ENCODE measurements at places on chromosomes 12 and 14.
A peak's percentile ranks its signal among the peaks of the same experiment; 100 is the strongest.

DNA sequence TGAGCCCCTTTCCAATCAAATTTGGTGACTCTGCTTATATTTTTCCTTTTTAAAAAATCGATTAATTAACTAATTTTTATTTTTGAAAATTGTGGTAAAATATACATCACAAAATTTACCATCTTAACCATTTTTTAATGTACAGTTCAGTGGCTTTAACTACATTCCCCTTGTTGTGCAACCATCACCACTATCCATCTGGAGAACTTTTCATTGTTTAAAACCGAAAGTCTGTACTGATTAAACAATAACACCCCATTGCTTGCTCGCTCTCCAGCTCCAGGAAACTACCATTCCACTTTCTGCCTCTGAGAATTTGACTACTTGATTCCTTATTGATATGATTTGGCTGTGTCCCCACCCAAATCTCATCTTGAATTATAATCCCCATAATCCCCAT is 283.4 kb downstream of the C12orf75 start:
- no peak for DNase-seq

GRCh38 chr14:73613419-73613963 is 1.2 kb downstream of the ACOT6 start:
- DNase-seq = no peak

DNA sequence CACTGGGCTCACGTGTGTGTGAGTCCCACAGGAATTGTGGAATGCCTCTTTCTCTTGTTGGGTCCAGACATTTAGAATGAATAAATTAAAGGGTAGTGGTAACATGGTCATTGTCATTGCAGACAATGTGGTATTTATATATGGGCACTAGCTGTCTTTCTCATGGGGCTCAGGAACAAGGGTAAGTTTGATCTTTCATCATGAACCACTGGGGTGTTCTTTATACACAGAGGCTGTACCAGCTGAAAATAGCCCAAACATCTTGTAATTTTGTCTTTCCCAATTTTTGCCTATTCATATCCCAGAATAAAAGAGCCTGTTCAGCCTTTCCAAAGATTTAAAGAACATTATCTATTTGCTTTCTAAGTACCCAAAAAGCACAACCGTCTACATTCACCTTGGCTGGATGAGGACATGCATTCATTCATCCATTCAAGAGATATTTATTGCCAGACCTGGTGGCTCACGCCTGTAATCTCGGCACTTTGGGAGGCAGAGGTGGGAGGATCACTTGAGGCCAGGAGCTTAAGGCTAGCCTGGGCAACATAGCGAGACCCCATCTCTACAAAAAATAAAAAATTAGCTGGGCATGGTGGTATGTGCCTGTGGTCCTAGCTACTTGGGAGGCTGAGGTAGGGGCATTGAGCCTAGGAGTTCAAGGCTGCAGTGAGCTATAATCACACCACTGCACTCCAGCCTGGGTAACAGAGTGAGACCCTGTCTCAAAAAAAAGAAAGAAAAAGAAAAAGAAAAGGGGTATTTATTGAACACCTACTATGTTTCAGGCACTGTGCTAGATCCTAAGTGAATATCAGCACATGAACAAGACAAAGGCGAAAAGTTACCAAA is 4.4 kb upstream of the FOS start:
- no peak for DNase-seq

GRCh38 chr12:23704992-23705943 is 244.2 kb downstream of the SOX5 start:
- DNase-seq = no peak

- DNase-seq = no peak
Observed at GRCh38 chr12:52189376-52190174, 2.2 kb downstream of the KRT80 start.

DNA sequence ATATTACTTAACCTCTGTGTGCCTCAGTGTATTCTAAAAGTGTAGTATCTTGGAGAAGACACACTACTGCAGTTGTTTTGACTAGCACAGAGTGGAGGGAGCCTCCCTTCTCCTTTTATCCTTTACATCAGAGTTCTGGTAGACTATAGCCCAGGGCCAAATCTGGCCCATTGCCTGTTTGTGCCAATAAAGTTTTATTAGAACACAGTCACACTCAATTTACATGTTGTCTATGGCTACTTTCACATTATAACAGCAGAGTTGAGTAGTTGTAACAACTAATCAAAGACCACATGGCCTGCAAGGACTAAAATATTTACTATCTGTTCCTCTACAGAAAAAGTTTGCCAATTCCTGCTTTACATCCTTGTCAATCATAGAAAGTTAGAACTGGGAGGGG is 27.7 kb upstream of the IGF1 start:
- no peak for DNase-seq

DNA sequence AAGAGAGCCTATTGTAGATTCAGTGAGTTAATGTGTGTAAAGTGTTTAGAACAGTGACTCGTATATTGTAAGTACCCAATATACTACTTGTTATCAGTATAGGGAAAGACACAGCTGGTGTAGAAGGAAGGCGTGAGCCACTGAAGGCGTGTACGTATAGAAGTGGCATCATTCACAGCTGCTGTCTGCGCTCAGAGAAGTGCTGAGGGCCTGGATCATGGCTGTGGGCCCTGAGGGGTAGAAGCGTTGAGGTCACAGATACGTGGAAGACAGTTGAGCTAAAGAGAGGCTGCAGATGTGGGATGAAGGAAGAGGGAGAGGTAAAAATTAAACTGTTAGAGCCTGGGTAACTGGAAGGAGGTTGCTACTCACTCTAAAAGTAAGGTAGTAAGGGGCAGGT is 5.9 kb downstream of the C12orf75 start:
- no peak for DNase-seq

DNA sequence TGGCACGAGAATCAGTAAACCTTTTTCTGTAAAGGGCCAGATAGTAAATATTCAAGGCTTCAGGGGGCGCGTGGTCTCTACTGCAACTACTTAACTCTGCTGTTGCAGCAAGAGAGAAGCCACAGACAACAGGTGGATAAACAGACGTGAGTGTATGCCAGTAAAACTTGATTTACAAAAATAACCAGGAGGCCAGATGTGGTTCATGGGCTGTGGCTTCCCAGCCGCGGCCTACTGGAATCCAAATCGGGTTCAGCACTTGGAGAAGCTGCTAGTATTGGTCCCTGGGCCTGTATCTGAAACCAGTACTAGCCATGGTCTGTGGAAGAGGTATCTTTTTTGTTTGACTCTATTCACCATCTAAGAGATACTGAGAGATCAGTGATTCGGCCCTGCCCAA is 13.3 kb downstream of the PPP2R5C start:
- no peak for DNase-seq

DNA sequence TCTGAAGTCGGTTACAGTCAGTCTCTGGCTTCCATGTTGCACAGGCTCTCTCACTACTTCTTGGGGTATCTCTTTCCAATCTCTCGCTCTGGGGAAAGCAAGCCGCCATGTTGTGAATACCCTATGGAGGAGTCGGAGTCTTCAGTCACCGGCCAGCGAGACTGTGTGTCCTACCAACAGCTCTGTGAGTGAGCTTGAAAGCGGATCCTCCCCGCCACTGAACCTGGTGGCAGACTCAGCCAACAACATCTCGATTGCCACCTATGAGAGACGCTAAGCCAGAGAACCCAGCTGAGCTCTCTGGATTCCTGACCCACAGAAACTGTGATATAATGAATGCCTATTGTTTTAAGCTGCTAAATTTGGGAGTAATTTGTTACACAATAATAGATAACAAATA is 51.5 kb downstream of the SLC15A4 start:
- DNase-seq = no peak

DNA sequence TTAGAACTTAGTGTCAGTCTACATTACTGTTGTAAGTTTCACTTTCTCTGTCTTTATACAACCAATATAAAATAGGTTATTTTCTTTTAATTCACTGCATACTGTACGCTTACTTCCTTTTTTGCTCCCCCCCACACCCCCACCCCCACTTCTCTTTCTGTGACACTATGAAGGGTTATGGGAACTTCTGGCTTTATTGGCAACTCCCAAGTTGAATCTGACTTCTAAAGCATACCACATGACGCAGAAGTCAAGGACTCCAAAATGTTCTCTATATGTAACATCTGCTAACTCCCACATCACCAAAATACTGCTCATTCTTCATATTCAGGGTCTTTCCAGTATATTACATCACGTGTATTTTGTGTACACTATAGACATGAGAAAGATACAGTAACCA is 81.2 kb upstream of the ATXN7L3B start:
- no peak for DNase-seq

DNA sequence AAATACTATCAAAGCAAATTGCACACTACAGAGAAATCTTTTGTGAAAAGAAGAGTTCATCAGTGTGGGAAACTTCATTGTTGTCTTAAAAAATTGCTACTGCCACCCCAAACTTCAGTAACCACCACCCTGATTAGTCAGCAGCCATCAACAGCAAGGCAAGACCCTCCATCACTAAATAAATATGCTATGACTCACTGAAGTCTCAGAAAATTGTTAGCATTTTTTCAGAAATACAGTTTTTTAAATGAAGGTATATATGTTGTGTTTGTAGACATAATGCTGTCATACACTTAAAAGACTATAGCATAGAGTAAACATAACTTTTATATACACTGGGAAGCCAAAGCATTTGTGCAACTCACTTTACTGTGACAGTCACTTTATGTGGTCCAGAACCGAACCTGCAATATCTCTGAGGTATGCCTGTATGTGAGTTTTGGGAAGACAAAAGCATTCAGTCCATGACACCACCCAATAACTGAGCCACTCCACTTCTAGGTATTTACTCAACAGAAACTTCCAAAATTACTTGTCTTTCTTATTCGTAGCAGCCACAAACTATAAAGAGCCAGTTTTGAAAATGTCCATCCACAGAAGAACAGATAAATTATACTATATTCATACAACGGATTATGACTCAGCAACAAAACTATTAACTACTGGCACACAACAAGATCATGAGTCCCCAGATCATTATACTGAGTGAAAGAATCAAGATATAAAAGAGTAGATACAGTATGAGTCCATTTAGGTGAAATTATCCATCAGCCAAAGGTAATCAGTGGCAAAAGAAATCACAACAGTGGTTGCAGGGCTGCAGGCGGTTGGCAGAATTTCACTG is 649.6 kb downstream of the BCL11B start:
- DNase-seq = no peak

DNA sequence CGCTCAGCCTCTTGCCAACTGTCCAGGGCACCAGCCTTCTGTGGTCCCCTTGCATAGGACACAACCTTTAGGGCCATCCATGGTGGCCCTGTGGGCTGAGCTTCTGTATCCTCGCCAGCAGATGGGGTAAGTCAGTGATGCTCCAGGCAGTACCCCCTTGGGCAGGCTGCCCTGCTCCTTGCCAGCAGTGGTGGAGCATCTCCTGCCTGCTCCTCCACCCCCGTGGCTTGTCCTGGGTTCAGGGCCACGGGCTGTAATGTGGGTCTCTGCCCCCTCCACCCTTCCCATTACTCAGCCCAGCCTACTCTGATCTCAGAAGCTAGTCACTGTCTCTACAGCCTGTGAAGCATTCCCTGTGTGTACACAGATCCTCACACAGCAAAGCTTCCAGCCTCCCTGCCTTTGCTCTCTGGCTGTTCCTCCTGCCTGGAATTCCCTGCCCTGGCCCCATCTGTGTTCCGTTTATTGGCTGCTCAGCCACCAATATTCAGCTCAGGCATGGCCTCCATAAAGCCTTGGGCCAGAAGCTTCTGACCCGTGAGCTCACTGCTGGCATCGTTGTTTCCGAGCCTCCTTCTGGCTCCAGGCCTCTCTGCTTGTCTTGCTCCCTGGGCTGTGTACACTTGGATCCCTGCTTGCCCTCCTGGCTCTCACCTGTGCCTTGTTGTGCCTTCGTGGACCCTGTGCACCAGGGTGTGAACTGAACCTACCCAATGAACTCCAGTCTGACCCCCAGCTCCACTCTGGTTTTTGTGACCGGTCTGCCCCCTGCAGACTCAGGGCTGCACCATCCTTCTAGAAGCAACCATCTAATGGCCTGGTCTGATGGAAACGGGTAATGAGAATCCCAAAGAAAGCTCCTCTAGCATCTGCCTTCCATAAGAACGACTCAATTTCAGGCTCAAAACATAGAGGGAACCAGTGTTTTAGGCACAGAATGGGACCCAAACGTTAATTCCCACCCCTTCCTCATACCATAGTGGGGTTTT is 177.0 kb upstream of the PRMT8 start:
- DNase-seq = no peak

DNA sequence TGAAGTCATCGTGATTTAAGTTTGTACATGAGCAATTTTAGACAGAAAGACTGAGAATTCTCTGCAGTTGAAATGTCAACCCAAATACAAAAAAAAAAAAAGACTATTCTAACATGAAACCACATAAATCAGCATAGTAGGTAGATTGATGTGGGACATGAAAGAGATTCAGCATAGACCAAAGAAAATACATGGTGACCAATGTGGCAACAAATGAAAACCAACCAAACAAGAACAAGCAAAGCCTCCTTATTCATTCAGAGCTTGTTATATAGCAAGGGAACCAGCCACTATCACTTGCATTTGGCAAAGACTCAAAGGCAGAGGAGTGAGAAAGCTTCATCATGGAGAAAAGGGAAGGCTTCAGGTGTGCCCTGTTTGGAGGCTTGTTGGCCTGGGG is 144.4 kb upstream of the TMPO start:
- no peak for DNase-seq

GRCh38 chr12:49033611-49034285 is 15.2 kb upstream of the PRKAG1 start:
- no peak for DNase-seq

DNA sequence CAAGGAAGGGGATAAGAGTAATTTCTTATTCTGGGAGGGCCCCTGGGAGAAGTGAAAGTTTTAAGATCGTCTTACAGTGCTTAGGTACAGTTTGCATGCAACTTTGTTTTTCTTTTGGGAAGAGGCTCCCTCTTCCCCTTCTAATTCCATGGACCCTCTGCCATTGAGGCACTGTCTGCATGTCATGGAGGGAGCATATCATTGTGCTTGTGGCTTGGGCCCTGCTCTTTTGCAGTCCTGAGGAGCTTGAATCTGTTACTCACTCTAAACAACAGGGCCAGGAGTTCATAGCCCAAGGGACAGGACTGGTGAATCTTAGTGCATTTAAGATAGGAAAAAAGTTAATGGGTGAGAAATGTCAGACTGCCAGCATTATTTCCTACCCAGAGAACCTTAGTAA is 2.3 kb downstream of the UBE3B start:
- DNase-seq = no peak

GRCh38 chr12:106418970-106419369 is 61.4 kb downstream of the POLR3B start:
- no peak for DNase-seq

- peak; percentile 71 for DNase-seq
Observed at GRCh38 chr12:107092669-107093416, 506 bp downstream of the CRY1 start.

- no peak for DNase-seq
Observed at GRCh38 chr14:52121441-52121840, 52.6 kb upstream of the NID2 start.

GRCh38 chr12:92675092-92675865 is 27.5 kb upstream of the PLEKHG7 start:
- DNase-seq = no peak

DNA sequence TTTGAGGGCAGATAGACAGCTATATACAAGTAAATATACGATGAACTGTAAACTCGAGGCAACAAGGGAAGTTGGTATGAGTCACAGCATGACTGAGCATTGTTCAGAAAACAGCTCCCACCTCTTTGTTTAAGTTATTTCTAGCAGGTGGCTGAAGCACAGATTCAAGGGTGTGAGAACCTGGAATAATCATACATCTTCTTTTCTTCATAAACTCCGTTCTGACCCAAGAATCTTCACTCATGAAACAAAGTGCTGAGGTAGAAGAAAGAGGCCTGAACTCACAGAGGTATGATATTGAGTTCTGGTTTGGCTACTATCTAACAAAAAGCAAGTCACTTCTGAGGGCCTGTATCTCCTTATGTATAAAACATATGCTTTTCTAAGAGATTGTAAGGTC is 364.1 kb upstream of the KITLG start:
- no peak for DNase-seq

GRCh38 chr12:42612231-42612613 is 22.7 kb upstream of the PRICKLE1 start:
- DNase-seq = no peak
